Liver (tissue), 10 donors: ENCODE measurements at places on chromosomes 6 and 20.

DNA sequence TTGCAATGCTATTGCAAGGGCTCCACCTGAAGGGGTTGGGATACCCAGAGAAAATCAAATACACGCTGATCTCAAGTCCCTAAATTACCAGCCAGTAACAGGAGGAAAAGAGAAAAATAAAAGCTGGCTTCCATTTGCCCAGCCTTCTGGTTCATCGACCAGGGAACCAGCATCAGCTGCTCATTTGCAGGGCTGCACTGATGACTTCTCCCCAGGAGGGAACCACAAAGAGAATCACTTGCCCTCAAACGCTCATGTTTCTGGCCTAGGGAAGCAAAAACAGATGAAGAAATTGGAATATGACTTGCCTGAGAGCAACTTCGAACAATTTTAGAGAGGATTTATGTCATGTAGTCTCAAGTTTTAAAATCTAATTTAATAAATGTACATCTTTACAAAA, 119.7 kb downstream of the SH3BGRL2 start:
- no peak for DNase-seq
- H3K27me3 ChIP-seq: no peaks in the 10 kb centered on the region
- H3K4me3 ChIP-seq: no peak overlapping the region
- H3K27ac ChIP-seq: no peak overlapping the region
- no peaks in the 10 kb centered on the region for H3K4me1 ChIP-seq
- no peaks in the 10 kb centered on the region for H3K36me3 ChIP-seq

DNA sequence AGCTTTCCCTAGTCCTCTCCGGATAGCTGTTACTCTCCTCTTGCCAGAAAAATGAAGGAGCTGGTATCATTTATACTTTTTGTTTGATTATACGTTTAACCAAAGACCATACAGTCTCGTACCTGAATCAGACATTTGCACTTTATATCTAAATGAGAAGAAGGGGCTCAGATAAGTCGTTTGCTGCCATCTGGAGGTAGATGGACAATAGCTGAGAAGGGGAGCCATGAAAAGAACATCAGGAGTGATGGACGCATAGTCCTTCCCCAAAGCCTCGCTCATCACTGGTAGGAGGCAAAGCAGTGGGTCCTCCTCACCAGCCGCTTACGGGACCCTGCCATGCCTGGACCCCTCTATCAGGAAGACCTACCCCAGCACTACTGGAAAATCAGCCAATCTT, 45.4 kb downstream of the RPF2 start:
- peaks cover 3% of the 10 kb centered on the region for H3K36me3 ChIP-seq
- DNase-seq: no peak
- no peaks in the 10 kb centered on the region for H3K27me3 ChIP-seq
- no peak overlapping the region for H3K27ac ChIP-seq
- H3K4me3 ChIP-seq: no peak overlapping the region

DNA sequence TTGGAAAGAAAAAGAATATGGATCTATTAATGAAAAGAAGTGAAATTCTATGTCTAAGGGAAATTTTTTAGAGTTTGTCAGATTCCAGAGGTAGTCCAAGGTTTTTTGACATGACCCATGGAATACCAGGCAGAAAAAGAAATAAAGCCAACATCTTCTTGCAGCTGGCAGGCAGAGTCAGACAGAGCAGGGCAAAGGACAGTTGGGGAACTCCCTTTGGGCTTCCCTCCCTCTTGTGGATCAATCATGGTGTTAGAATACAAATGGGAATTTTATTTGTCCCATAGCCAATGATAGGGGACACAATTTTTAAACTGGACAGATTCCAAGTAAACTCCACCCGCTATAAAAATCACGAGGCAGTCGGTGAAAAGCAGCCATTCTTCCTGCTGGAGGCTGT, 92.1 kb upstream of the TAB2 start:
- no peak for DNase-seq
- H3K36me3 ChIP-seq: no peaks in the 10 kb centered on the region
- H3K4me1 ChIP-seq: peaks cover 28% of the 10 kb centered on the region
- H3K27ac ChIP-seq: no peak overlapping the region
- no peak overlapping the region for H3K4me3 ChIP-seq

DNA sequence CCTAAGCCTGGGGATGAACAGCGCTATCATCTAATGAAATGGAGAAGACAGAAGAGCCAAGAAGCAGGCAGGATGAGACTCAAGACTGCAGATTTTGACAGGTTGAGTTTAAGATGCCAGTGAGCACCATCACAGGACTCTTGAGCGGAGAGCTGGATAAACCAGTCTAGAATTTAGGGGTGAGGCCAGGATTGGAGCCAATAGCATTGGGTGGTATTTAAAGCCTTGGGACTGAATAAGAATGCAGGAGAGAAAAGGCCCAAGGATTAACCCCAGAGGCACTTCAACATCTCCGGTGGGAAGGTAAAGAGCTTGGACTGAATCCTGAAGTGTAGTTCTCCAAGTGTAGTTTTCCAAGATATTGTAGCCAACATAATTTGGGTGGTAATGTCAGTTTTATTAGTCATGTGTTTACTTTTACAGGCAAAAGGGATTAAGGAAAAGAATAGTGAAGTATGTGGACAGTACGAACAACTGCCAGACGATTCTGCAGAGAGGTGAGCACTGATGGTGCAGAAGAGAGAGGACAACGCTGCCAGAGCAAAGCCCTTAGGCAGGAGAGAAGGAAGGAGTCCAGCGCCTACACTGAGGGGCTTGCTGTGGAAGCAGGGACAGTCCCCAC, 85.2 kb downstream of the DTNBP1 start:
- H3K27me3 ChIP-seq: no peaks in the 10 kb centered on the region
- H3K36me3 ChIP-seq: no peaks in the 10 kb centered on the region
- H3K4me1 ChIP-seq: no peaks in the 10 kb centered on the region
